ENCODE measurements at places on chromosomes 5 and 9.

DNA sequence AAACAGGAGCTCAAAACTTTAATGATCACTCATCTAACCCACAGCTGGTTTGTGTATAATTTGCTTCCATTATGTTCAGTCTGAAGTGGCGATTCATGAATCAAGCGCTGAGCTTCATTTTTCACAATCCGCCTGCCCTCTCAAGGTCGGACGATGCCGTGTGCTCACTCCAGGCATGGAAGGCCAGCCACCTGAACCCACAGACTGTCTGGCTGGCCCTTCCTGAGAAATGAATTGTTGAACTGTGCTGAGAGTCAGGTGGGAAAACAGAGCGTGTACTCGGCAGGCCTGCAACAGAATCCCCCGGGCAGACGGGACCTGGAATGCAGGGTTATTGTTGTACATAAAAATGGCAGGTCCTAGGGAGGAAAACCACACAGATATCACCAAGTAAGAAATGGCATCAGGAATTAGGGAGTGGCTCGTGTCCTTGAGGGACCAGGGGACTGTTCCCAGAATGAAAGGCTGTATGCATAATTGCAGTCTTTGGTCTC, 375.7 kb downstream of the IRX2 start:
- H3K36me3 ChIP-seq, result no peaks in the 10 kb centered on the region
- H3K4me1 ChIP-seq, result no peaks in the 10 kb centered on the region
- H3K27me3 ChIP-seq, result no peaks in the 10 kb centered on the region
- H3K27ac ChIP-seq, result no peak overlapping the region
- no peak for ATAC-seq
- no peak overlapping the region for H3K4me3 ChIP-seq

DNA sequence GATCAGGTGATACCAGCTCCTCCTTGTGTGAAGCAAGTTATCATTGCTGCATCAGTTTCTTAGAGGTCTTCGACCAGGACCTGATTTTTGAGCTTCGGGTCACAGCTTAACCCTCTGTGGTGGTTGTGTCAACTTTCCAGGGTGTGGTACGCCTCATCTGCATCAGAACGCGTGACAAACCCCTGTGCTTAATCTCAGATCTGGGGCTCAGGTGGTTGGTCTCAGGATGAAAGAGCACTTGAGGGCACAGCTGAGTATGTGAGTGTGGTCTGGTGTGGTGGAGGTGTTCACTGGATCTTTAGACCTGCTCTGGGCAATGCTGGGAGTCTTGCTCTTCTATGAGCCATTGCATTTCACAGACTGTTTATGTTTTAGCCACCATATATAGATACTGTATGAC, 64.1 kb downstream of the OSTF1 start:
- H3K27me3 ChIP-seq, result no peaks in the 10 kb centered on the region
- peaks cover 8% of the 10 kb centered on the region for H3K4me1 ChIP-seq
- H3K36me3 ChIP-seq, result peaks cover 25% of the 10 kb centered on the region
- no peak overlapping the region for H3K27ac ChIP-seq

DNA sequence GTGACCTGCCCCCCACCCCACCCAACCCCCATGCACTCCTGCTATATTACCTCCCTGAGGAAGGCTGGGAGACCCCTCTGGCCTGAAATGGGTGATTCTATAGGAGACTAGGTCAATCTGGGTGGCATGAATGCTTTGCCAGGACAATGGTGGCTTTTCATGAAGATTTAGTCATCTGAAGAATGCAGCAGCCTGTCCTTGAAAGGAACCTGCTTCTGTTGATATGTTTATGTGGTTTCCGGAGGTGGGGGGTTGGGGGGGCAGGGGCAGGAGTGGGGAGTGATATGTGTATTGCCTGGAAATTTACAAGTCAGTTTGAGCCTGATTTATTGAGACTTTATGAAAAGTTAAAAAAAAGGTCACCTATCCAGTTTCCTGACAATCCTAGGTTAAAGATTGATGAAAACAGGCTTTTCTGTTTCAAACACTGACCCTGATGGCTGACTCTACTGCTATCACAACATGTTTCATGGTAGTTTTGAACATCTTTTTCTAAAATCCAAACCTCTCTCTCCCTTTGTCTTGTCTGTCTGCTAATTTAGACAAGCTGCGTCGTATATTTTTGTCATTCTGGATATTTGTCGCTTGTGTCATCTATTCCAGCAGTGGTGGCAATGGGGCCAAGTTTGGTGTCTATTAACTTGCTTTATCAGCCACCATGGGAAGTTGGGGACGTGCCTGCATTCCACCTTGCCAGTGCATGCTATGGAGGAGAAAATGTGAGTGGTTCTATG, 153.7 kb upstream of the EGFLAM start:
- no peak overlapping the region for H3K27ac ChIP-seq
- no peak for ATAC-seq
- H3K4me3 ChIP-seq, result no peak overlapping the region
- no peaks in the 10 kb centered on the region for H3K36me3 ChIP-seq

DNA sequence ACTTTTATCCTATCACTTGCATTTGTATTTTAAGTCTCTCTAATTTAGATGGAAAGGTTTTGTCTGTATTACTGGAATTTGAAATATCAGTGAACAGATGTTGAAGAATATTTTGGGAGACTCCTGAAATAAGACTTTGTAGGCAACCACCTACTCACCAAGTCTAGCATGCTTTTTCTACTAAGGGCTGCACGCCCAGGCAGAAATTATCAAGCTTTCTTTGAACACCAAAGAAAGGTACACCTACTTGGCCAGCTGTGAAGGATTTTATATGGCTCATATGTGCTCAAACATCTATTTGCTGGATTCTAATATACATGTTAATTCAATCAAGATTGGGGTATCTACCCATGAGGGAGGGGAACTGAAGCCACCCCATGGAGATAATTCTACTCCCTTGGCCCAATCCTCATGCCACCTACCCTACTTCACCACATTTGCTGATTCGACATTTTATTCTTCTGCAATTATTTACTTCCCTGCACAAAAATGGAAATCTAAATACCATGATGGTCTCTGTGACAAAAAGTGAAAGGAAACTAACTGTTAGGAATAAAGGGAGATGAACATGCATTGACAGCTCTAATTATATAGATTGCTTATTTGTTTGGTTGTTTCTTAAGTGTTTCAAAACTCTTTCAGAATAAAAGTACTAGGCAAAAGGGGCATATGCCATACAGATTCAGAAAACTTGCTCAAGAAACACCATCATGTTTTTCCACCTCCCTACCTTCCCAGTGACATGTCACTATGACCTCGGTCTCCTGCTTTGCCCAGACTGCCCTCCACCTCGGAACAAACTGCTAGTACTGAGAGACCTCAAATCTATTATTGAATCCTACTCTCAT, 895 bp upstream of the MYOT start:
- peaks cover 5% of the 10 kb centered on the region for H3K36me3 ChIP-seq
- ATAC-seq, result no peak
- H3K27ac ChIP-seq, result no peak overlapping the region

DNA sequence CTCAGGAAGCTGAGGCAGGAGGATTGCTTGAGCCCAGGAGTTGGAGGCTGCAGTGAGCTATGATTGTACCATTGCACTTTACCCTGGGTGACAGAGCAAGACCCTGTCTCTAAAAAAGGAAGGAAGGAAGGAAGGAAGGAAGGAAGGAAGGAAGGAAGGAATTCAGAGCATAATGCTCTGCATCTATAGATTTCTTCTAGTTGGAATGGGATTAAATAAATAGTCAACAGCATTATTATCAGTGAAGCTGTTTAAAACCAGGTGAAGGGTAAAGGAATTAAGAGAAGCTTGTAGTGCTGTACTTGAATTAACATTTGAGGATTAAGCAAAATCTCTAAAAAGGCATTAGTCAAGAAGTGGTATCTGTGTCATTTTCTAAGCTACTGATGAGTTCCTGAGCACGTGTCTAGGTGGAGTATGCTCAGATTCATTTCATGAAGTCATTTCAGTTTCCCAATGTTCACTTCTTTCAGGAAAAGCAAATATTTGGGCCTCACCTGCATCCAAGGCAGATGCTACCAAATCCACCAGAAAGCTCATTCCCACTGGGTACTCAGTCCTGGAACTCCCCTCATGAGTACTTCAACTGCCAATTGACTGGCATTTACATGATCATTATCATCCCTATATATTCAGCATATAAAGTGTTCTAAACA, 8.4 kb downstream of the PDE6A start:
- no peak for ATAC-seq
- H3K27me3 ChIP-seq, result peaks cover 43% of the 10 kb centered on the region
- no peak overlapping the region for H3K4me3 ChIP-seq
- H3K4me1 ChIP-seq, result no peaks in the 10 kb centered on the region
- H3K27ac ChIP-seq, result no peak overlapping the region

GRCh38 chr5:126869005-126869451, 92.1 kb downstream of the LMNB1 start:
- H3K4me1 ChIP-seq, result peaks cover 11% of the 10 kb centered on the region
- ATAC-seq, result no peak
- no peaks in the 10 kb centered on the region for H3K27me3 ChIP-seq
- peaks cover 47% of the 10 kb centered on the region for H3K36me3 ChIP-seq

DNA sequence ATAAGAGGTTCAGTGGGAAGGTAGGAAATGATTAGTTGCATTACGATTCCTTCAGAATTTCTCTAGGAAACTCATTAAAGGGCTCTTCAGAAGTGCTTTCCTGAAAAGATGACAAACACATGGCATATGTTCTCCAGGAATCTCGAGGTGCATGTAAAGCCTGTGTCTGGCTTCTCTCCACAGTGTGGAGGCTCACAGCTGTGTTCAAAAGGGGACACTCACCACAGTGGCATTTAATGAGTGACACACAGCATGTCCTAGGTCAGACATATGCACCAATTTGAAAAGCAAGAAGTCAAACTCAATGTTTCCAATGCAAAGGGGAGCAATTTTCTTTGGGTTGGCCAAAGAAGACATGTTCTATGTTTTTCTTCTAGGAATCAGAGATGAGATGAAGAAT, 976.9 kb downstream of the MAT2B start:
- no peak for ATAC-seq
- no peak overlapping the region for H3K27ac ChIP-seq
- no peaks in the 10 kb centered on the region for H3K27me3 ChIP-seq
- no peaks in the 10 kb centered on the region for H3K4me1 ChIP-seq
- H3K4me3 ChIP-seq, result no peak overlapping the region

DNA sequence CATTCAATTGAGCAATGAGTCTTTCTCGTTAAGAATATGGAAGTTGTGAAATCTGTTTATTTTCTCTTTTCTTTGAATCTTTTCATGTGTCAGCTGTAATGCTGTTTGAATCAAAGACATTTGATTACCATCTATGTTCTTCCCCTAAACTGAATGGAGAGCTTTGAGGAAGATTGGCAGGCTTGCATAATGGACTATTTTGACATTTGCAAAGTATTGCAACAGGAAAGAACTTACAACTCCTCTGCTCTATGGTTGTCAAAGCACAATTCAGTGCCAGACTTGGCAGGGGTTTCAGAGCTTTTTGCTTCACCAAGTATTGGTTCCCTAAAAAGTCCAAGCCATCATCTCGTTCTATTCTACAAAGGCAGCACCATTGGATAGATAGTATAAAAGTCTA, 549.0 kb upstream of the NUDT12 start:
- no peak for ATAC-seq
- H3K4me3 ChIP-seq, result no peak overlapping the region
- no peak overlapping the region for H3K27ac ChIP-seq
- H3K27me3 ChIP-seq, result no peaks in the 10 kb centered on the region

DNA sequence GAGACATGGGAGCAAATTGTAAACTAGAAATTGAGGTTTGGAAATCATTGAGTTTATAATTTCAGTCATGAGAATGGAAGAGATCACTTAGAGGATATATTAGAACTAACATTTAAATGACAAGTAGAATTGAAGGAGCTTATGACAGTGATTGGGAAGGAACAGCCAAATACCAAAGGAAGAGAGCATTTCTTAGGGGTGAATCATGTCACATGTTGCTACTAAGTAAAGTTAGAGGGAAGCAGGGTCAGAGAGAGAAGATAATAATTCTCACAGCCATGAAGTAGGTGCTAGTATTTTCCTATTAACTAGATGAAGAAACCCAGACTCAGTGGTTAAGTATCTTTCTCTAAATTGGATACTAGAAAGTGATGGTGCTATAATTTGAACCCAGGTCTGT, 59.3 kb downstream of the COMMD10 start:
- H3K27me3 ChIP-seq, result no peaks in the 10 kb centered on the region
- H3K27ac ChIP-seq, result no peak overlapping the region
- no peak for ATAC-seq
- H3K36me3 ChIP-seq, result peaks cover 32% of the 10 kb centered on the region

DNA sequence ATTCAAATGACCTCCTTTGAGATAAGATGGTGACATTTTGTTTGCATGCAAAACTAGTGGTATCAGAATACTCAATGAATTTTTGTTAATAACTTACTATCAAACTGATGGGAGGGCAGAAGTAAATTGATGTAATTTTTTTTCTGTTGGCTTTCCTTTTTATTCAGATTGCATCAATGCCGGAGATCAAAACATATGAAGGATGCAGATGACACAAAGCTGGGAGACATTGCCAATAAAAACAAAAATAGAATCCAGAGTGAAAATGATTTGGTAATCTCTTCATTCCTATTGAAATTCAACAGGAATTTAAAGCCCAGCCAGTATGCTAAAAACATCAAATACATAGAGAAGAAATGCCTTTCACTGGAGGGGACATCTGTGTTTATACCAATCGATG, 1655.3 kb upstream of the C9orf72 start:
- no peak overlapping the region for H3K4me3 ChIP-seq
- H3K4me1 ChIP-seq, result no peaks in the 10 kb centered on the region
- no peak for ATAC-seq

DNA sequence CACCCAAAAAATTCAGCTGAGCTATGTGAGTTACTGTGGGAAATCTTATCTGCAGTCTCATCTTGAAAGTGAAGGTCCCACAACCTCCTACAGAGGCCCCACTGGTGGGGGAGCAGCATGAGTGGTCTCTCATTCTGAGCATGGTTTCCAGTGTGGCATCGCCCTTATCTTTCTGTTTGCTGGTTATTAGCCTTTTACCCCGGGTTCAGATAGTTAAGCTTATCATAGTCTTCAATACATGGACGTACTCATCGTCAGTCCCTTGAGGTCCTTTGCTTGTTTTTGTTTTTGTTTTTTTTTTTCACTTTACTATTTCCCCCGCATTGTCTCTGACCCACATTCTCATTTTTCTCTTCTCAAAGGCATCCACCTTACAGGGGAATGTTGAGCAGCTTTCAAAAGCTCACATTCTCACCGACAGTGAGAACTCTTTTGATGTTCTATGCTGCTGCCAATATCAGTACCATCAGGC, 7.7 kb upstream of the HAVCR2 start:
- no peak overlapping the region for H3K27ac ChIP-seq
- peaks cover 8% of the 10 kb centered on the region for H3K36me3 ChIP-seq
- no peak overlapping the region for H3K4me3 ChIP-seq
- peaks cover 7% of the 10 kb centered on the region for H3K4me1 ChIP-seq
- ATAC-seq, result no peak

GRCh38 chr5:173920024-173920753, 32.0 kb downstream of the CPEB4 start:
- no peak overlapping the region for H3K4me3 ChIP-seq
- ATAC-seq, result no peak
- peaks cover 26% of the 10 kb centered on the region for H3K36me3 ChIP-seq
- no peaks in the 10 kb centered on the region for H3K27me3 ChIP-seq

DNA sequence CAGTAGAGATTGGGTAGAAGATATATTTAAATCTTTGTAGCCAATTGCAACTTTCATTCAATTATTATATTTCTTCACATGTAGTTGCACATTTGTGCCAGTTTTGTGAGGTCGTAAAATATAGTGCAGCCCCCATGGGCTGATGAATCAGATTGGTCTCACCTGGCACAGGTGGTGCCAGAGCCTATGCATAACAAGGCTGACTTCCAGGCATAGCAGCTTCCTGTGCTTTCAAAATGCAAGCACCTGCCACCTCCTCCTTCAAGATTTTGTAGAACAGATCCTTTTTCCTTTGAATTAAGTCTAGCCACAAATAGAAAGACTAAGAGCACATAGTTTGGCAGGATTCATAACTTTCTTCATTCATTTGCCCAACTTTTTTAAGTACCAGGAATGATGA, 87.1 kb downstream of the STARD4 start:
- H3K36me3 ChIP-seq, result no peaks in the 10 kb centered on the region
- H3K4me3 ChIP-seq, result no peak overlapping the region
- ATAC-seq, result no peak
- H3K4me1 ChIP-seq, result no peaks in the 10 kb centered on the region
- no peak overlapping the region for H3K27ac ChIP-seq

Measured in stimulated activated memory B cell treated with anti-CD40 and anti-IgM and Interleukin-4, amounts not matched to agents 10 μg/mL and 1 μg/mL and 100 μg/mL, for 72 hours (primary cell).